Sigmoid colon (tissue), 7 donors: ENCODE measurements at places on chromosomes 2 and 18. TPM values are rescaled to one million over a fixed set of nuclear protein-coding genes. Genes with fewer than 3 reads are reported as not detected.

The ALKAL2 gene
- total RNA-seq = 2.7 TPM

The RGPD4 gene
- not detected for total RNA-seq

The IL36RN gene
- not detected for total RNA-seq

The OR6B2 gene
- not detected for total RNA-seq

The TAF1B gene
- 14.5 TPM for total RNA-seq

The RTTN gene
- 16.0 TPM for total RNA-seq

The GALR1 gene
- total RNA-seq = 0.54 TPM

The PDE11A gene
- total RNA-seq = 2.6 TPM

The KIF1A gene
- 6.7 TPM for total RNA-seq
